Activated CD4-positive, alpha-beta memory T cell treated with anti-CD3 and anti-CD28 coated beads, Interleukin-2, amount 10 ng/mL, durations not matched to agents 7 days and 5 days (primary cell): ENCODE measurements at places on chromosomes 2 and 18. TPM values are rescaled to one million over a fixed set of nuclear protein-coding genes. Genes with fewer than 3 reads are reported as not detected.

DNA sequence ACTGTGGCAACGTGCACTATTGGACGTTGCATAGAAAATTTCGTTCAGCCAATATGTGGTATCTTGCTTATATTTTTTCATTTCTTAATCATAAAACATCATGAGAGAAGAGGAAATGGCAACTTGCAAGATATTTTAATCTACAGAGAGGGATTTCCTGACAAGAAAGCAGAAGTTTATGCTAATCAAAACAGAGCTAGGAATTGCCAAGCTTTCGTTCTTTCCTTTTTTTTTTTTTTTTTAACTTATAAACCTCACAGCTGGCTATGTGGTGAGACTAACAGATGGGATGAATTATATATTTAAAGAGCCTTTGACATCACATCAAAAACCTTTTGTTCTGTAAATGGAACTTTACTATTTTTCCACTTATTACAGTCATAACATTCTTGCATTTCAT, 1136.9 kb upstream of the TMEFF2 start:
- DNase-seq, result no peak

- no peak for DNase-seq
Measured at GRCh38 chr18:48875314-48875941, 75.3 kb downstream of the SMAD7 start.

GRCh38 chr2:133452146-133452545, 116.1 kb downstream of the NCKAP5 start:
- no peak for DNase-seq

GRCh38 chr18:55585065-55585919, 2.7 kb downstream of the TCF4 start:
- DNase-seq, result no peak

DNA sequence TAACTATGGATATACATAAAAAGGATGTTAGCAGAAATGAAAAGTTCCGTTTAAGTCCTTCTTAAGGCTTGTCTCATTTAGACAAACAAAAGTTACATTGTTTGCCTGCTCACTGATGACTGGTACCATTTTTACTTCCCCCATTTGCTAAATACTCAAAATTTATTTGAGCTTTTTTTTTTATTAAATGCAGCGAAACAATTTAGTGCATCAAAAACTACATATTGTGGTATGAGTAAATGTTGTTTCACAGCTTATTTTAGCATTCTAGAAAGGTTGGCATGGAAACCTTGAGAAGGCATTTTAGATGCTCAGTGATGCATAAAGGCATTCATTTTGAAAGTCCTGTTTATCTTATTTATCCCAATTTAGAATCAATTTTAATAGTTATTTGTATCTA, 100.0 kb downstream of the MAP2 start:
- no peak for DNase-seq

DNA sequence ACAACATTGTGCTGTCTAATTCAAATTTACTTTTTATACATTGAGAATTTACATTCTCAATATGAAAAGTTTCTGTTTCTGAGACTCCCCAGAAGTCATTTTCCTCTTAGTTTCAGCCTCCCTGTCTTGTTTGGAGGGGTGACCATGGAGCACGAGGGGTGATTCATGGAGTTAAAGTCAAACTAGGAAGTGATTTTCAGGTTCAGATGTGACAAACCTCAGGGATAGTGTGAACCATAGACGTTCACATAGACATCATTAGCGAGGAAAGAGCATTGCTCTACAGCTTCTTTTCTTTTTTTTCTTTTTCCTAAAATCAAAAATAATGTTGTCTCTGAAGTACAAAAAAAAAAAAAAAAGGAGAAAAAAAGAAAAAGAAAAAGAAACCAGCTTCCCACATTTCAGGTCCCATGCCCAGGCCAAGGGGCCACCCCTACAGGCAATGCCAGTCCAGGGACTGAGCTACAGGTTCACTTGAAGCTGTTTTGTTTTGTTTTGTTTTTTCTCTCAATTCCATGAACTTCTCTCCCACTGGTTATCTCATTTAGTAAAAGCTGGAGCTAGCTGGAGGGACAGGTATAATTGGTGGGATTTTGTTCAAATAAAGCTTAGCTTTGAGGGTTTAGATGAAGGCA, 18.1 kb upstream of the LCLAT1 start:
- no peak for DNase-seq

DNA sequence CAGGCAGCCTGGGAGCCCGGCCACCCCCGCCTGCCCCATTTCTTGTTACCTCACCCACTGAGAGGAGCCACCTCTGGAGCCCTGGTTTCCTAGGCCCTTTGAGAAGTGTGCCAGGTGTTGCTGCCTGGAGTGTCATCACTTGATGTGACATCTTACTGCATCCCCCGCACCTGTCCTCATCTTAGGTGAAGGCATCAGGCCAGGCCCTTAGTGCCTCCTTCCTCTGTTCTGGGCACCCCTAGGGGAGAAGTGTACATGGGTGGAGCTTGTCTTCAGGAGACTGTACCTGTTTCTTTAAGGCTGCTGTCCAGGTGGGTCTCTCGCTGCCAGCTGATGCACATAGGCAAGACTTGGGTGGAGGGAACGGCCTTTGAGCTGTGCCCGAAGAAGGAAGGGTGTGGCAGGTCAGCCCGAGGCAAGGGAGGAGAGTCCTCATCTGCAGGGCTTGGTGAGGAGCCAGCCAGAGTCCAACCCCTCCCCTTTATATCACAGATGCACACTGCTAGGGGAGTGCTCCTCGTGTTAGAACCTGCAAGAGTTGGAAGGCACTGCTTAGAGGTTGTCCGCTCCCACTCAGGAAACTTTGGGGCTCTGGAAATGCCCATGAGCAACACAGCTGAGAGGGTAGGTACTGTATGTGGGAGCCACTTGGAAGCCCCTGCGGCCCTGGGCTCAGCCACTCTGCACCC, 45.9 kb downstream of the NCK2 start:
- no peak for DNase-seq

GRCh38 chr2:147027436-147027835, 817.4 kb upstream of the ACVR2A start:
- no peak for DNase-seq

DNA sequence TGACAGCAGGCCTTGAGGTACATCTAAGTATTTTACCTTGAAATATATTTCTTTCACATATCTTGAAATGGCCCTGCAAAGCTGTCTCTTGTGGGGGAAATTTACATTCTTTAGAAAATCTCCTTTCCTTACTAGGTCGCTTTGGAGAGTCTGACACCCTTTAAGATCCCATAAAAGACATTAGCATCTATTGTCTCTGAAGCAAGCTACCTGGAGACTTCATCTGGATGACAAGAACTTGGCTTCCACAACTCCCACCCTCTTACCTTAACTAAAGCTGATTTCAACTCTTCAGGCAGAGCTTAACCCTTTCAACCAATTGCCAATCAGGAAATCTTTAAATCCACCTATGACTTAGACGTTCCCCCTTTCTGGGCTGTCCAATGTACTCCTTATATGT, 219.3 kb downstream of the PIEZO2 start:
- DNase-seq, result no peak

DNA sequence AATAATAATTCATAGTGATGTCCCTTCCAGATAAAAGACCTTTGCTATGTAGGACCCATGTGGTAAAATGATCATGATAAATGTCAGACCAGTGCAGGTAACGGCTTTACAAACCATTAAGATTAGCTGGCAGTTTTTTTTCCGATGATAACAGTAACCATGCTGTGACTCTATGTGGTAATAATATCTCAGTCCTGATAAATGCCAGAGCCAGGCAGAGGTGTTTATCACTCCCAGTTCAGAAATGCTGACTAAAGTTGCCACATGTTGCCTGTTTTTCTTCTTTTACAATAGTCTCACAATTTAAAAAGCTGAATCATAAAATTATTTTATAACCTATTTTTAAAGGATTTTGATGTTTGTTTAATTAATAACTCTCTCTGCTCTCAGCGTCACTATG, 565.1 kb downstream of the ARHGAP15 start:
- DNase-seq, result no peak

DNA sequence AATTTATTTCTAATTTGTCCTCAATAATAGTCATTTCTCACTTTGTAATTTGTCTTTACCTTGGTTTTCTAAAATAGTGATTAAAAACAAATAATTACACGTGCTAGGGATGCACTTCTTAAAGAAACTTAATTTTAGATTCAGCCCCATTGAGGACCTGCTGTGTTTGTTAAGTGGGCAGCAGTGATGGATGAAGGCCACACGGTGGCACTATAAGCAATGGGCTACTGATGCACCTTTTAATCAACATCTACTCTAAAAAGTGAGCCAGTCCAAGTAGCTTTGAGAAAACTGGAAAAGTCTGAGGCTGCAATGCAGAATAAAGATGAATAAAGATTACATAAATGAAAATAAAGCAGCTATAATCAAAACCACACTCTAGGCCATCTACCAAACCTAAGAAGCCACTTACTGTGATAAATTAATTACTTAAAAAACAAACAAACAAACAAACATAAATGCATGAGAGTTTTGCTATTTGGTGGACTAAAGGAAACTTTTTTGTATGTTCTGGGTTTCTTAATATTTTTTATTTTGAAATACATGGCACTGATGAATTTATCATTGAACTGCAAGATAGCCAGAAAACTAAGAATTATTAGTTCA, 89.3 kb downstream of the PDE11A start:
- DNase-seq, result peak; percentile 28

DNA sequence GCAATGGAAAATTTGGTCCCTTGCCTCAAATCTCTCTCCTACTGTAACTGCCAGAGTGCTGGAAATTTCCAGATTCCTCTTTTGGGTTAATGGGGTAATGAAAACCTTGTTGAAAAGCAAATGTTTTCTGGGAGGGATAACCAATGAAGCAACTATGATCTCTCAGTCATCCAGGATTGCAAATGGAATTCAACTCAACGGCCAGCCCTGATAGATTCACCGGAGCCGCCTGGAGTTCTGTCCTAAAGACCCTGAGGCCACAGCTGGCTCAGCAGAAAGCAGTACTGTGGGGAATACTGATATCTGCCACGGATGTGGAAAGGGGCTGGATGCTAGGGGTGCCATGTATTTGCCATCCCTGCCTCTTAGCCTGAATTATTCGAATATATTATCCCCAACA, 167.8 kb downstream of the NRP2 start:
- no peak for DNase-seq

DNA sequence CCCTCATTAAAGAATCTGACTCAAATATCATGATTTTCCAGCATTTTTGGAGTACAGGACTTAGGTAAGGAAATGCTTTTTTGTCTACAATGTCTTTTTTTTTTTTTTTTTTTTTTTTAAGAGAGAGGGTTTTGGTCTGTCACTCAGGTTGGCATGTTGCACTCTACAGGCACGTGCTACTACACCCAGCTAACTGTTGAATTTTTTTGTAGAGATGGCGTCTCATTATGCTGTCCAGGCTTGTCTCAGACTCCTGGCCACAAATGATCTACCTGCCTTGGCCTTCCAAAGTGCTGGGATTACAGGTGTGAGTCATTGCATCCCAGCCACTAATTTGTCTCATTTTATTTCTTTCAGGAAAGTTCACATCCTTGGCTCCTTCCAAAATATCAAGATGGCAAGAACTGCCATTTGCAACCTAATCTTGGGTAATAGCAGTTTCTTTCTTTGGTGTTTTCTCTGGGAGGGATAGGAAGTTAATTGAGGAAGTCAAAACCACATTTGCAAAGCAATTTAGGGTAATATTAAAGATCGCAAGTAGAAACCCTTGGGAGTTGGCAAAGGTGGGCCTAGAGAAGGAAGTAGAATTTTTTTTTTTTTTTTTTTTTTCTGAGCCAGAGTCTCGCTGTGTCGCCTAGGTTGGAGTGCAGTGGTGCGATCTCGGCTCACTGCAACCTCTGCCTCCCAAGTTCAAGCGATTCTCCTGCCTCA, 15.5 kb downstream of the PNO1 start:
- no peak for DNase-seq

DNA sequence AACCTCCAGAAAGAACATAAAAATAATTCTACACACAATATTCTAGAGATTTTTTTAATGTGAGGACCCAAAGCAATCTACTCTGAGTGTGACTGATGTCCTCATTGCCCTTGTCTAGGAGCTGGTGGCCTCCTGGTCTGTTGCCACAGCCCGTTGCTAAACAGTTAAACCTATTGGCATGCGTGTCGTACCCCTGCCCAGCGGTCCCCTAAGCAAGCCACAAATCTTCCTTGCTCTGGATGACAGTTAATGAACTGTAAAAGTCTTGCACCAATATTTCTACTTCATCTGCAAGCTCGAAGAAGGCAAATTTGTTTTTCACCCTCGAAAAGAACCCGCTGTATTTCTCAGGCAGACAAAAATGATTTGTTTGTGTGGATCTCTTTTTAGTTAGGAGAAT, 489.1 kb upstream of the MEX3C start:
- DNase-seq, result no peak

DNA sequence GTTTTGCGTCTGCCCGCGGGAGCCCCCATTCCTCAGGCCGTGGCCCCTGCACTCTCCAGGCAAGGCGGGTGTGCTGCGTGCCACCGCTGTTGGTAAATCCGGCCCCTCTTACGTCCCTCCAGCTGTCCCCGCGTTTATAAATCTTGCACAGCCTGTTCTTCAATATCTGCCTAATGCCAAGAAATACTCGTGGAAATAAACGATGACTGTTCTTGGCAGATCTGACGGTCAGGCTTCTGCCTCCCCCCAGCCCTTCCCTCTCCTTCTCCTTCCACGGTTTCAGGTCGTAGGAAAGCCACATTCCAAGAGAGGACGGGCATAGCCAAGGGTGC, 20.5 kb downstream of the ODC1 start:
- no peak for DNase-seq

DNA sequence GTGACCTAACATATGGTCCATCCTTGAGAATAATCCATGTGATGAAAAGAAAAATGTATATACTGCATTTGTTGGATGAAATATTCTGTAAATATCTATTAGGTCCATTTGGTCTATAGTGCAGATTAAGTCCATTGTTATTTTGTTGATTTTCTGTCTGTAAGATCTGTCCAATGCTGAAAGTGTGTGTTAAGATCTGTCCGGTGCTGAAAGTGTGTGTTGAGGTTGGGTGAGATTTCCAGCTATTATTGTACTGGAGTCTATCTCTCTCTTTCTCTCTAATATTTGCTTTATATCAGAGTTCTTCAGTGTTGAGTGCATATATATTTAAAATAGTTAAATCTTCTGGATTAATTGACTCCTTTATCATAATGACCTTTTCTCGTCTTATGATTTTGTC, 828.8 kb upstream of the CRIM1 start:
- no peak for DNase-seq

- DNase-seq, result no peak
Measured at GRCh38 chr2:95277246-95277906, 3.1 kb downstream of the PROM2 start.

- DNase-seq, result no peak
Measured at GRCh38 chr2:183996825-183997793, 601.2 kb upstream of the ZNF804A start.

GRCh38 chr2:118718921-118719320, 128.5 kb downstream of the EN1 start:
- DNase-seq, result no peak

Gene CDK5R2
- total RNA-seq, result not detected

Gene ACTR1B
- total RNA-seq, result 97.3 TPM

Gene ROCK2
- 21.3 TPM for total RNA-seq

Gene EN1
- total RNA-seq, result not detected

Gene SERPINB2
- total RNA-seq, result not detected

Gene HOXD13
- total RNA-seq, result not detected

Gene LYPD6
- not detected for total RNA-seq

Gene DARS1
- total RNA-seq, result 151 TPM

Gene SH2D6
- 0.43 TPM for total RNA-seq

Gene PROM2
- total RNA-seq, result 0.15 TPM

Gene LONRF2
- 0.10 TPM for total RNA-seq

Gene IL18R1
- 22.8 TPM for total RNA-seq
